ENCODE measurements at places on chromosomes 3 and 15.
A peak's percentile ranks its signal among the peaks of the same experiment; 100 is the strongest.

DNA sequence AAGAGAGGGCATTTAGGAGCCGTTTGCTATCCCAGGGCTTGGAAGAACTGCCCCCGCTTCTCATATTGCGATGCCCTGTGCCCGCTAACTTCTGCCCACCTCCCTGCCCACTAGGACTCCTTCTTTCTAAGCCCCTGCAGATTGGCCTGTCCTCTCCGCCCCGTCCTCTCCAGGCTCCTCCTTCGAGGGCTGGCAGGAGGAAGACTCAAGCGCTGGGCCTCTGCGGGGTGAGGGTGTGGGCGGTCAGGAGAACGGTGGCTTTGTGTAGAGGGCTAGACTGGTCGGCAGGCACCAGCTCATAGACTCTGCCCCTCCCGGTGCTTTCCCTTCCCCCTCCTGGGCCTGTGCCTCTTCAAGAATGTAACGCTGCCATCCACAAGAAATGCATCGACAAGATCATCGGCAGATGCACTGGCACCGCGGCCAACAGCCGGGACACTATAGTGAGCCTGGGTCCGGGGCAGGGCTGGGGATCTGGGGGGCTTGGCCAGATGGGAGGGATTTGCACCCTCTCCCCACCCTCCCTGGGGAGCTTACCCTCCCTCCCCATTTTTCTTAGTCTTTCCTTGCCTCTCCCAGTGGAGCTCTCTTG, 21.9 kb downstream of the PRKCD start:
- DNase-seq, result no peak

- DNase-seq, result no peak
Observed at GRCh38 chr3:43505351-43505750, 116.5 kb downstream of the ANO10 start.

DNA sequence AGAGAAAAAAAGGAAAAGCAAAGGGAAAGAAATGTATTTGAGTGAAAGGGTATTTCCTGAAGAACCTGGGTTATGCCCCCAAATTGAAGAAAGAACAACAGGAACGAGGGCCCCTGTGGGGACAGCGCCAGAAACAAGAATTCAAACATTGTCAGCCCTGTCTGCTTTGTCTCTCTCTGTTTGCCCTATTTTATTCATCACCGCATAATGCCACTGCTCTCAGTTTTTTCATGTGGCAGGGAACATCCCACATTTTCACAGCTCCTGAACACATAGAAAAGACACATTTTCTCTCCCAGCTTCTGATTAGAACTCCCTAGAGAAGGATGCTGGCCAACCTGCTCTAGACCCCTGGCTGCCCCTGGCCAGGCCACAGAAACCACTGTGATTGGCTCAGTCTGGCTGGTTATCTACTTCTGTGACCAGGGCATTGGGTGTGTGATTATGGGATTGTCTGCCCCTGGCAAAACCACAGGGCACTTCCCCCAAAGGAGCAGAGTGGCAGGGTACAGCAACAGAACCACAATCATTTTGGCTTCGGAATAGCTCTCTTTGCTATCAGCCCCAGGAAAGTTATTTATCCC, 31.3 kb upstream of the CCDC54 start:
- no peak for DNase-seq

- DNase-seq, result no peak
Observed at GRCh38 chr3:182621435-182622240, 171.7 kb upstream of the ATP11B start.

DNA sequence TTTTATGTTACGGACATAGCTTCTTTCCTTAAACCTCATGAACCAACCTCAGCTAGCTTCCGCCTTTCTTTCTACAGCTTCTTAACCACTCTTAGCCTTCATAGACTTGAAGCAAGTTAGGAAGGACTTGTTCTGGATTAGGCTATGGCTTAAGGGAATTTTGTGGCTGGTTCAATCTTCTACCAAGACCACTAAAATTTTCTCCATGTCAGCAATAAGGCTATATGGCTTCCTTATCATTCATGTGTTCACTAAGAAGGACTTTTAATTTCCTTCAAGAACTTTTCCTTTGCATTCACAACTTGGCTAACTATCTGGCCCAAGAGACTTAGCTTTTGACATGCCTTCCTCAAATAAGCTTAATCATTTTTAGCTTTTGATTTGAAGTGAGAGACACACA, 24.5 kb downstream of the CCPG1 start:
- DNase-seq, result no peak

GRCh38 chr15:83653639-83654378, at the start of gene ADAMTSL3:
Gene ADAMTSL3 (plus strand): TSS chr15:83654123. CDS start chr15:83655762, 1,639 bp downstream.
- DNase-seq, result no peak

- peak; percentile 52 for DNase-seq
Observed at GRCh38 chr3:114649331-114649730, 355.5 kb downstream of the TIGIT start.

DNA sequence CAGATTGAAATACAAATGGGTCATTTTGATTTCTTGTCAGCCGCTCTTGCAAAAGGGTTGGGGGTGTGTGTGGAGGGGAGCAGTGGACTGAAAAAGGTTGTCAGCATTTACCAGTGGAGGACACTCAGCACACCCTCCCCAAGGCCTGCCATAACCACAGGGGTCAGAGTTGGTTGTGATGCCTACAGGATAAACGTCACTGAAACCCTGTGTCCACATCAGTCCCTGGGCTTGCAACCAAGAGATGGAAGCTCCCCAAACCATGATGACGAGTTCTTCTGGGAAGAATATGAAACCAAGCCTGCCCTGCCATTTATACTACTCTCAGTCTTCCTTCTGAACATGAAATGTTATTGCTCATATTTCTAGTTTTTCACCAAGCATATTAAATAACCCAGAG, 54.0 kb upstream of the UMPS start:
- no peak for DNase-seq

GRCh38 chr3:128051459-128051836, 789 bp upstream of the SEC61A1 start:
- peak; percentile 44 for DNase-seq

DNA sequence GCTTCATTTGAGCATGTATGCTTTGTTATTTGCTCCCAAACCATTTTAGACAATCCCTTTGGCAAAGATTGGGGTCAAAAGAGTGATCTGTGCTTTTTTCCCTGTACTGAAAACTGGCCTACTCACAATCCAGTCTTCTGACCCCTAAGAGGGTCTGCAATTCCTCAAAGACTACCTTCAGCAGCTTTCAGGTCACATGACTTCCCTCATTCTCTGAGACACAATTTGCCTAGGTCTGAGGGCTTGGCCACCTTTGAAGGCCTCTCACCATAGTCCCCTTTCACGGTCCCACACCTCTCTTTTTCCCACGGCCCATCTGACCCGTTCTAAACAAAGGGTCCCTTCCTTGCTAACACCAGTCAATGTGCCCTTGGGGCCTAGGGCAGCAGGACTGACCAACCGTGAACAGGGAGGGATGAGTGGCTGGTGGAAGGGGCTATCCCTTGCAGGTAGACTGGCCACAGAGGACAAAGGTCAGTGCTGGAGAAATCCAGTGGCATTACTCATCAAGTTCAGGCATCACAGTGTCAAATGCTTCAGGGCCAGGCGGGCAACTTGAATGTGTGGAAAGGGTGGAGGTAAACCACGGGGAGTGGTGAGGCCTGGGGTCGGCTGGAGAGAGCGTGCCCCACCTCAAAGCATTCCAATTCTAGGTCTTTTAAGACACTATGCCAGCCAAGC, 10.8 kb downstream of the RASL12 start:
- DNase-seq, result peak; percentile 95

Data from LoVo (cell line).